Upper lobe of left lung (tissue), 6 donors: ENCODE measurements at places on chromosomes 7 and 10. TPM values are rescaled to one million over a fixed set of nuclear protein-coding genes. Genes with fewer than 3 reads are reported as not detected.

DNA sequence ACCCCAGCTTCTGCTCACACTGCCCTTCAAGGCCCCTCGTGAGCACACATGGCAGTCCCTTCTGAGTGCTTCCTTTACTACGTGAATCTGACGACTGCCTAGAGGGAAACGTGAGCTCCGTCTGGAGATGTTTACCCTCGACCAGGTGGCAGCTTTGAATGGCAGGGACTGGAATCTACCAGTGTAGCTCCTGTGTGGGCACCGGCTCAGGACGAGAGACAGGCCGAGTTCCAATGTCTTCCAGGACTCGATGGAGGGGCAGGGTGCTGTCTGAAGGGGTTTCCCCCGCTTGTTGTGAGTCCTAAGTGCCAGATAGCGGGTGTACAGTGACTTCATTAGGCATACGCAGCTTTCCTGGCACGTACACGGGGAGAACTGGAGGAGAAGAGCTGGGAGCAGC lies 229.9 kb downstream of the ADARB2 start:
- H3K4me3 ChIP-seq = no peak overlapping the region
- H3K36me3 ChIP-seq = no peaks in the 10 kb centered on the region
- H3K4me1 ChIP-seq = no peaks in the 10 kb centered on the region
- no peak overlapping the region for H3K27ac ChIP-seq
- no peaks in the 10 kb centered on the region for H3K27me3 ChIP-seq

- H3K4me3 ChIP-seq = no peak overlapping the region
- H3K27ac ChIP-seq = no peak overlapping the region
- no peaks in the 10 kb centered on the region for H3K27me3 ChIP-seq
- no peak for DNase-seq
Observed at GRCh38 chr10:34018129-34018528, 683.7 kb upstream of the NRP1 start.

BAMBI gene
- total RNA-seq = 7.1 TPM

DNA sequence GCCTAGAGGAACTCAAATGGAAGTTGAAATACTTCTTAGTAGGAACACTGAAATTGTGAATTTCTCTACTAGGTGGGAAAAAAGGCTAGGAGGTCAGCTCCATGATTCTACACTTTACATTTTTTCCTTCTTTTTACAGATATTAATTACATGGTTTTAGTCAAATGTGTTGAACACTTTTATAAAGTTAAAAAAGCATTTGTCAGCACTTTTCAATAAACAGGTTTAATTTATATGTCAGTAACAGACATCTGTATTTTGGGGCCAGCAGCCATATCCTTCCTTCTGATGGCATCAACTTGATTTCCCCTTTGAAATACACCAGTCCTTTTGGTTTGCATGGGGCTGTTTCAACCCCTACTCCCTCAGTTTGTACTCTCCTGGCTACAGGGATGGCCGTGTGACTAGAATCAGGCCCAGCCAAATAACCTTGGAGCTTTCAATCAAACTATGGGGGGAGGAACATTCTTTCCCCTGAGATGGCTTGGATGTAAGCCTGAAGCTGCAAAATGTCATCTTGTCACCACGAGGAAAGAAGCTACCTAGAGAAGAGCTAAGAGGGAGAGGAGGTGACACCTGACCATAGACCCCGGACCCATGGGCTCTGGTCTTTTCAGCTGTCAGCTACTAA lies 171.0 kb upstream of the NEBL start:
- no peaks in the 10 kb centered on the region for H3K36me3 ChIP-seq
- no peak for DNase-seq
- no peaks in the 10 kb centered on the region for H3K27me3 ChIP-seq
- no peak overlapping the region for H3K4me3 ChIP-seq
